ENCODE measurements at places on chromosomes 3 and 15. TPM values are rescaled to one million over a fixed set of nuclear protein-coding genes. Genes with fewer than 3 reads are reported as not detected.

The MOBP gene
- not detected for total RNA-seq

The APPL1 gene
- total RNA-seq, result 36.5 TPM

The SI gene
- not detected for total RNA-seq

The CCDC54 gene
- not detected for total RNA-seq

The XIRP1 gene
- not detected for total RNA-seq

The THUMPD3 gene
- total RNA-seq, result 73.5 TPM

The ACP3 gene
- total RNA-seq, result 0.26 TPM

The OR5K2 gene
- total RNA-seq, result not detected

The FGF12 gene
- total RNA-seq, result 32.5 TPM

The CCR5 gene
- not detected for total RNA-seq

The SLC51A gene
- total RNA-seq, result not detected

The DNASE1L3 gene
- 1.3 TPM for total RNA-seq

The BNC1 gene
- total RNA-seq, result not detected

The APOD gene
- total RNA-seq, result 90.8 TPM

The SAMD7 gene
- not detected for total RNA-seq

The EFCC1 gene
- total RNA-seq, result 0.40 TPM

The GPR27 gene
- total RNA-seq, result 0.66 TPM

The TMEM212 gene
- not detected for total RNA-seq

The LRRN1 gene
- 0.03 TPM for total RNA-seq

The IGDCC3 gene
- 0.24 TPM for total RNA-seq

The PLA2G4E gene
- total RNA-seq, result not detected

The TRPC1 gene
- 10.4 TPM for total RNA-seq

The TMEM158 gene
- 4.2 TPM for total RNA-seq

The ANKDD1A gene
- total RNA-seq, result 1.7 TPM

The PCNP gene
- total RNA-seq, result 69.9 TPM

The BTBD1 gene
- total RNA-seq, result 147 TPM

The RBP2 gene
- total RNA-seq, result not detected

The PEX5L gene
- 0.21 TPM for total RNA-seq

The PLCB2 gene
- total RNA-seq, result 3.2 TPM

The TIMP4 gene
- not detected for total RNA-seq

The ARIH1 gene
- 57.4 TPM for total RNA-seq

The ZNF385D gene
- total RNA-seq, result not detected

The CHRNA7 gene
- 10.0 TPM for total RNA-seq

The CPLX3 gene
- not detected for total RNA-seq

The ACAN gene
- total RNA-seq, result 0.77 TPM

The UPK1B gene
- not detected for total RNA-seq

The FBN1 gene
- 3.2 TPM for total RNA-seq

The XCR1 gene
- not detected for total RNA-seq

The NEK10 gene
- total RNA-seq, result 0.32 TPM

The PPM1L gene
- total RNA-seq, result 1.0 TPM

Measured in SK-MEL-5 (cell line).